Suprapubic skin (tissue), 4 donors: ENCODE measurements at places on chromosomes 7 and 10.
A peak's percentile ranks its signal among the peaks of the same experiment; 100 is the strongest.

- DNase-seq, result no peak
- H3K27ac ChIP-seq, result no peak overlapping the region
- H3K4me3 ChIP-seq, result no peak overlapping the region
- H3K4me1 ChIP-seq, result no peaks in the 10 kb centered on the region
- no peaks in the 10 kb centered on the region for H3K27me3 ChIP-seq
These were observed 736.6 kb downstream of the AUTS2 start for GRCh38 chr7:70334871-70335270.

- DNase-seq, result no peak
- H3K27ac ChIP-seq, result no peak overlapping the region
- H3K4me3 ChIP-seq, result no peak overlapping the region
- H3K36me3 ChIP-seq, result no peaks in the 10 kb centered on the region
- no peaks in the 10 kb centered on the region for H3K27me3 ChIP-seq
These were observed 170.9 kb upstream of the INHBA start for GRCh38 chr7:41873741-41874140.

GRCh38 chr7:157019718-157020451 lies 9.4 kb upstream of the MNX1 start:
- H3K27ac ChIP-seq, result no peak overlapping the region
- peaks cover 44% of the 10 kb centered on the region for H3K4me1 ChIP-seq
- H3K36me3 ChIP-seq, result no peaks in the 10 kb centered on the region
- H3K27me3 ChIP-seq, result peaks cover 98% of the 10 kb centered on the region
- H3K4me3 ChIP-seq, result no peak overlapping the region
- DNase-seq, result peak; percentile 27

DNA sequence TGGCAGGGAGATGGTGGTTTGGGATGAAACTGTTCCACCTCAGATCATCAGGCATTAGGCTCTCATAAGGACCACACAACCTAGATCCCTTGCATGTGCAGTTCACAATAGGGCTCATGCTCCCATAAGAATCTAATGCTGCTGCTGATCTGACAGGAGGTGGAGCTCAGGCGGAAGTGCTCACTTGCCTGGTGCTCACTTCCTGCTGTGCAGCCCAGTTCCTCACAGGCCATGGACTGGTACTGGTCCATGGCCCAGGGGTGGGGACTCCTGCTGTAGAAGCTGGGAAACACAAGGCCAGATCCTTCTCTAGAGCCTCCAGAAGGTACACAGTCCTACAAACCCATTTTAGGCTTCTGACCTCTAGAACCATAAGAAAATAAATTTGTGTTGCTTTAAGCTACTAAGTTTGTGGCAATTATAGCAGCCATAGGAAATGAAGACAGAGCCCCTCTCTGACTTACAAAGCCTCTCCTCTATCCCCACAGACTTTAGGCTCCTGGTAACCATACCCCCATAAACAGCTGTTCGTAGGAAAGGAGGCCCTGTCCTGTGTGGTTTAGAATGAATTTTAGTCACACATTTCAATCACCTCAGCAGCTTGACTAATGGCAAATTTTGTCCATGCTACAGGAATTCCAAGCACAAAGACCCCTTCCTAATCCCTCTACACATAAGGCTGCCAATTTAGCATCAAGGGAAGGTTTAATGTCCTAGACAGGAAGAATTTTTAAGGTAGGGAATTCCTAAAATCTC lies 206.1 kb upstream of the PHYHIPL start:
- H3K36me3 ChIP-seq, result no peaks in the 10 kb centered on the region
- no peaks in the 10 kb centered on the region for H3K27me3 ChIP-seq
- DNase-seq, result no peak
- H3K4me3 ChIP-seq, result no peak overlapping the region

GRCh38 chr7:137718355-137718754 lies 128.4 kb downstream of the DGKI start:
- no peaks in the 10 kb centered on the region for H3K36me3 ChIP-seq
- no peak overlapping the region for H3K27ac ChIP-seq
- no peak overlapping the region for H3K4me3 ChIP-seq
- H3K4me1 ChIP-seq, result no peaks in the 10 kb centered on the region

GRCh38 chr10:95782318-95782717 lies 26.4 kb downstream of the ENTPD1 start:
- no peak for DNase-seq
- H3K4me1 ChIP-seq, result no peaks in the 10 kb centered on the region
- H3K27ac ChIP-seq, result no peak overlapping the region
- H3K4me3 ChIP-seq, result no peak overlapping the region

GRCh38 chr7:95472581-95473161 lies 13.1 kb upstream of the ASB4 start:
- no peak overlapping the region for H3K27ac ChIP-seq
- H3K36me3 ChIP-seq, result no peaks in the 10 kb centered on the region
- no peak for DNase-seq
- peaks cover 9% of the 10 kb centered on the region for H3K4me1 ChIP-seq

DNA sequence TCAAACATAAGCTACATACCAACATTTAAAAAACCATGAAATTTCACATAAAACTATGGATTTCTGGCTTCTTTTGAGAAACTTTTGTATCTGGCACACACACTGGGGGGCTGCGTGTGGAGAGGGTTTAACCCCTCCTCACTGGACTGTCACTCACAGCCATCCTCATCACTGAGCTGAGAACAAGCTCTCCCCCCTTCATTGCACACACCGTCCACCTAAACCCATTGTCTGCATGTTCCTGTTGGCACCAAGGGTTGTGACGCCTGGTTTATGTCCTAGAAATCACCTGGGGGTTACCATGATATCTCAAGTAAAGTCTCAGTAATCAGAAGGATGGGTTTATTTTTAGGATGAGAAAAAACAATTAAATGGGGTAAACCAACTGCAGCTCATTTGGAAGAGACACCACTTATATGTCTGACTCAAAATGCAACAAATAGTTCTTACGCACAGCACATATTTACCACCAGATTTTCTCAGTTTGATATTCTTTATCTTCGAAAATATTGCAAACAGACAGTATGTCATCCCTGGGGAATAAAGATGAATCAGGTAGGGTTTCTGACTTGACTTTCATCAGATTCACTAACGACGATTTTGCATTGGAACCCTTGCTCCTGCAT lies 218.5 kb upstream of the KLF6 start:
- no peaks in the 10 kb centered on the region for H3K4me1 ChIP-seq
- no peak for DNase-seq
- H3K27me3 ChIP-seq, result no peaks in the 10 kb centered on the region
- no peaks in the 10 kb centered on the region for H3K36me3 ChIP-seq
- no peak overlapping the region for H3K4me3 ChIP-seq
- H3K27ac ChIP-seq, result no peak overlapping the region

GRCh38 chr10:71126432-71126831 lies 85.9 kb upstream of the UNC5B start:
- no peak overlapping the region for H3K4me3 ChIP-seq
- DNase-seq, result no peak
- peaks cover 5% of the 10 kb centered on the region for H3K4me1 ChIP-seq
- no peaks in the 10 kb centered on the region for H3K36me3 ChIP-seq
- no peak overlapping the region for H3K27ac ChIP-seq

DNA sequence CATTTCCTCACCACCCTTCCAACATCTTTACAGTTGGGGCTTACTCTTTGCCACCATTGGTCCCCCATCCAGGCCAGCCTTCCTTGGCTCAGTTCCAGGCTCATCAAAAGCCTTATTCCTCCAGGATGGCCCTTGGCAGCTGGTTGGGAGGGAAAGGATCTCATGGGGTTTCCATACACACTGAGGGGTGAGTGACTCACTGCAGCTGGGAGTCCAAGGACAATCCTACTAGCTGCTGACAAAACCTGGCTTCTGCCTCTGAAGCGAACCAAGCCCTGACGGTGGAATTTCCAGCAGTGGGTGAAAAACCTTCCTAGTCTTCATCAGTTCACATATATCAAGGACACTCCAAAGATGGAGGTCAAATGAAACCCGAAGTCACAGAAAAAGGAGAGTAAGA lies 22.9 kb downstream of the CRHR2 start:
- no peak overlapping the region for H3K27ac ChIP-seq
- no peaks in the 10 kb centered on the region for H3K4me1 ChIP-seq
- DNase-seq, result no peak

DNA sequence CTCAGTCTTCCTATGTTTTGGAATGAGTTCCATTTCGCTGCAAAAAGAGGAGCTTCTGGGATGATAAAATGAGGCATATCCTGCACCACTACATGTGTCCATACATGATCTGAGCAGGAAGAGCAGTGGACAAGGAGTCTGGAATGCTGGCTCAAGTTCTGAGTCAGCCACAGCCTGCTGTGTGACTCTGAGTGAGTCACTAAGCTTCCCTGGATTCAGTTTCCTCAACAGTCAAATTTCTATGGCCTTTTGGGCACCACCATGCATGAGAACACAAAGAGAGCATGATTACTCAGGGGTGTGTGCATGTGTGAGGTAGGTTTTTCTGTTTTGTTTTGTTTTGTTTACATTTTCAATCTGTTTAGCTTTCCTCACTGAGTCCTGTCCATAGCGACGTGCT lies 254.6 kb downstream of the ANKRD30A start:
- no peak overlapping the region for H3K27ac ChIP-seq
- no peak overlapping the region for H3K4me3 ChIP-seq
- H3K36me3 ChIP-seq, result no peaks in the 10 kb centered on the region
- no peaks in the 10 kb centered on the region for H3K4me1 ChIP-seq
- DNase-seq, result no peak

DNA sequence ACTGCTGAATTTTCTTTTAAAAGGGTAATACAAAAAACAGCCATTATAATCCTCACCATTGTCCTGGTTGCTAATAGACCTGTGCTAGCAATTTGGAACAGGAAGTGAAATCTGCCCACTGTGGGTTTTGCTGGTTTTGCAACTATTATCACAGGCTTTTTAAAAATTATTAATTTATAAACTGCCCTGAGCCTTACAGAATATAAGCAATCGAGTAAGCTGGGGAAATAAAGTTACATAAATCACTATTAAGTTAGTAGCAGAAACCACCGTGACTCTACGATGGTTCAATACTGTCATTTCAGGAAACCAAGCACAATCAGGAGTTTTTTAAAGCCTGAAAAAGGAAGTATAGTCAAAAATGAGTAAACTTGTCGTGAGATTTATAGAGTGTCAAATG lies 62.3 kb downstream of the TMEM26 start:
- no peak for DNase-seq
- H3K36me3 ChIP-seq, result no peaks in the 10 kb centered on the region
- H3K27ac ChIP-seq, result no peak overlapping the region
